Body of pancreas (tissue), 4 donors: ENCODE measurements at places on chromosomes 3 and 15.

GRCh38 chr3:42077785-42078184 lies 13.4 kb upstream of the TRAK1 start:
- DNase-seq = peak; percentile 3
- H3K27me3 ChIP-seq = no peaks in the 10 kb centered on the region
- no peak overlapping the region for H3K27ac ChIP-seq
- H3K4me3 ChIP-seq = no peak overlapping the region

DNA sequence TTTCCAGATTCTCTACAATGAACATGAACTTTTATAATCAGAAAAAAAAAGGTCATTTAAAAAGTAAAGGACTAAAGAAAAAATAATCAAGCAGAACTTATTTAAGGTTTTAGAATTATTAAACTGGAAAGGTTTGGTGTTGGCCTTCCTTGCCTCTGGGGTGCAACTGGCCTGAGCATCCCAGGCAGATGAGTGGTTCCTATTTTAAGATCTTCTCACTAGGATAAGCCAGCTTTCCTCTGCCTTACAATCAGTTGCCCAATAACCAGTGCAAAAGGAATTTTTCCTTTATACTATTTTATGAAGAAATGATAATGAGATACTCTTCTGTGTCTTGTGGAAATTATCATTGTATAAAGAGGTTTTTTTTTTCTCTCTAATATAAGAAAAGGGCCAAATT lies 56.6 kb downstream of the SEC22A start:
- no peak for DNase-seq
- no peak overlapping the region for H3K4me3 ChIP-seq
- H3K27me3 ChIP-seq = no peaks in the 10 kb centered on the region

DNA sequence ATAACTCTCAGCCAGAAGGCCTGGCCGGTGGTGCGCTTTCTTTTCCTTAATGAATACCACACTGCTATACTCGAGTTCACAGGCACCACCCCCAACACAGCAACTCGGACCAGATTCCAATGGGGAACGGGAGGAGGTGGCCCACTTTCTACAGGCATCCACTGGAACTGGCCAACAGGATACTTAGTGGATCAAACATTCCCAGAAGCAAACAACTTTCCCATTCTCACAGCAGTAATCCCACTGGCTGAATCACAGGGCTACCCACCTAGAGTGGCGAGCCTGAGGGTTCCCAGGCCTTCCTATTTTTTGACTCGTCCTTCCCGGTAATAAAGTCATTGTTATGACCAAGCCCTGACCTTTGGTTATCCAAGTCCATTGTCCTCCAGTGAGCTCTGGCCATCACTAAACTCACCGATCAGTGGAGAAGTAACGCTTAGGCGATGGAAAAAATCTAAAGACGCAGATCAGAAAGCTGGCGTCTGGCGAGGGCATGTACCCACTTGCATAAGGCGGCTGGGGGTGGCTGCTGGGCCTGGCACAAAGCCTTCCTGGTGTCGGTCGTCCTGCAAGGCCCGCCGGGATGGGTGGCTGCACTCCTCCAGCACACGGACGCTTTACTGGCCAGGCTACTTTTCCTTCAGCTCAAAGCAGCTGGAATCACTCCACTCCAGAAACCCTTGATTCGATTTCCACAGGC lies 1.2 kb downstream of the EOGT start:
- H3K27ac ChIP-seq = peak overlapping the region; percentile 93
- no peaks in the 10 kb centered on the region for H3K27me3 ChIP-seq
- peak; percentile 65 for DNase-seq
- no peaks in the 10 kb centered on the region for H3K36me3 ChIP-seq
- peak overlapping the region; percentile 66 for H3K4me3 ChIP-seq

- no peaks in the 10 kb centered on the region for H3K36me3 ChIP-seq
- no peaks in the 10 kb centered on the region for H3K27me3 ChIP-seq
- peaks cover 10% of the 10 kb centered on the region for H3K4me1 ChIP-seq
- DNase-seq = no peak
- H3K27ac ChIP-seq = no peak overlapping the region
Measured at GRCh38 chr3:196135693-196136639, 54.1 kb upstream of the TFRC start.

GRCh38 chr15:80384432-80384831 lies 19.8 kb upstream of the ARNT2 start:
- H3K27me3 ChIP-seq = no peaks in the 10 kb centered on the region
- no peak overlapping the region for H3K27ac ChIP-seq
- no peaks in the 10 kb centered on the region for H3K36me3 ChIP-seq
- no peaks in the 10 kb centered on the region for H3K4me1 ChIP-seq
- H3K4me3 ChIP-seq = no peak overlapping the region
- DNase-seq = no peak

GRCh38 chr3:166420071-166420470 lies 582.8 kb upstream of the BCHE start:
- no peaks in the 10 kb centered on the region for H3K36me3 ChIP-seq
- H3K4me3 ChIP-seq = no peak overlapping the region
- H3K27ac ChIP-seq = no peak overlapping the region
- no peaks in the 10 kb centered on the region for H3K27me3 ChIP-seq
- no peaks in the 10 kb centered on the region for H3K4me1 ChIP-seq

DNA sequence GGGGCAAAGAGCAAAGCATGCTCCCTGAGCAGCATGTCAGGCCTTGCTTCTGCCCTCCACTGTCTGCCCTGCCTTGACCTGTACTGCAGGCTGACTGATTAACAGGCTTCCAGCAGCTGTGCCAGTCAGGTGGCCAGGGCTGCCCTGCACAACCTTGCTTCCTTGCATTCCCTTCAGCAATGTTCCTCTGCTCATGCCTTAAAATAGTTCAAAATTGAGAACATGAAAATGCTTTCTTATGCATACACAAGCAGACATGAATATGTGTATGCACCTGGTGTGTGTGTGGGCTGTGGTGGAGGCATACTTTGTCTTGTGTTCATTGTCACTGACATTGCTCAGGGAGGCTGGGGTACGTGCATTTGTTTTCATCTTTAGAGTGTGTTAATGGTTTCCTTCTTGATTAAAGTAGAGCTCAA lies 1.2 kb upstream of the SLC22A13 start:
- H3K36me3 ChIP-seq = no peaks in the 10 kb centered on the region
- H3K27ac ChIP-seq = no peak overlapping the region
- no peak overlapping the region for H3K4me3 ChIP-seq
- no peak for DNase-seq
- no peaks in the 10 kb centered on the region for H3K27me3 ChIP-seq
- peaks cover 26% of the 10 kb centered on the region for H3K4me1 ChIP-seq

DNA sequence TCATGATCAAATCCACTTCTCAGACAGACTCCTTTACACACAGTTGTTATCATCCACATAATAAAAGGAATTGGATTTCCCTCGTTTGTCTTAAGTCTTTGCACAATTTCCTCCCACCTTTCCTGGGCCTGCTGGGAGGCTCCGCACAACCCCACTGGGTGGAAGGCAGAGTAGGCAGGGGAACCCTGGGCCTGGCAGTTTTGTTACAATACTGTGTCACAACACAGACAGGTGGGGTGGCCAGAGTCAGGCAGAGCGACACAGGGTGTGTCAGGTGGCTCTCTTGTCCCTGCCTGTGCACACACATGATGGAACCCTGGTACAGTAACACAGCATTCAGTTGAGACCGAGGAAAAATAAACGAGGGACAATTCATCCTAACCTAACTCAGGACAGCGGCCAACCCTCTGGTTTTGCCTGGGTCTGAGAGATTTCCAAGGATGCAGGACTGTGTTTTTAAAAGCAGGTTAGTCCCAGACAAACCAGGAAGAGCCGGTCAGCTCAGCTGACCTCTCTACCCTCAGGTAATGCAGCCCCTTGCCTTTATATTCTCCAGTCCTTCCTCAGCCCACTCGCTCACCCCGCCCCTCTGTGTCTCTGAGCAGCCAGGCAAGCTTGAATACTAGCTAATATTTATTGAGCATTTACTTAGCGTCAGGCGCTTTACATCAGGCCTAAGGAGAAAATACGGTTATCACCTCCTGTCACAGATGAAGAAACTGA lies 8.8 kb upstream of the FAM174B start:
- DNase-seq = no peak
- H3K4me3 ChIP-seq = no peak overlapping the region
- peaks cover 33% of the 10 kb centered on the region for H3K4me1 ChIP-seq
- no peak overlapping the region for H3K27ac ChIP-seq

- H3K4me3 ChIP-seq = no peak overlapping the region
- H3K4me1 ChIP-seq = peaks cover 32% of the 10 kb centered on the region
- no peaks in the 10 kb centered on the region for H3K36me3 ChIP-seq
- no peaks in the 10 kb centered on the region for H3K27me3 ChIP-seq
- DNase-seq = no peak
Measured at GRCh38 chr3:194079702-194080172, 56.2 kb upstream of the HES1 start.

GRCh38 chr3:23952646-23953045 lies 7.6 kb downstream of the NR1D2 start:
- H3K4me1 ChIP-seq = peaks cover 68% of the 10 kb centered on the region
- H3K36me3 ChIP-seq = no peaks in the 10 kb centered on the region
- H3K27ac ChIP-seq = no peak overlapping the region
- H3K27me3 ChIP-seq = no peaks in the 10 kb centered on the region
- DNase-seq = no peak
- no peak overlapping the region for H3K4me3 ChIP-seq

DNA sequence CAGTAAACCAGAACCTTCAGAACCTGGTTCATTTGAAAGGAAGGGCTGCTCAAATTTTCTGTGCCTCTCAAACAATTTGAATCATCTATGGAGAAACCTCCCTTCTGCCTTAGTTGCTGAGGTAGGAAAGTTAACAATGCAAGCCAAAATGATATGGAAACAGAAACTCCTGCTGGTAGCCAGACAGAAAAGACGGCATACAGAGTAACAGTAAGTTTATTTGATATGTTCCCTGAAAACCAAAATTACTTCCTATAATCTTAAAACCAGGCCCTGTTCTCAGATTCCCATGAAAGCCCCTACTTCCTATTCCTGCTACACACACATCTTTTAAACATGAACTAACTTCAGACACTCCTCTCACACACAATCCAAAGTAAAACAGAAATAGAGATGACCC lies 86.2 kb downstream of the TBC1D5 start:
- H3K4me3 ChIP-seq = no peak overlapping the region
- no peaks in the 10 kb centered on the region for H3K36me3 ChIP-seq
- H3K4me1 ChIP-seq = no peaks in the 10 kb centered on the region
- no peak for DNase-seq

DNA sequence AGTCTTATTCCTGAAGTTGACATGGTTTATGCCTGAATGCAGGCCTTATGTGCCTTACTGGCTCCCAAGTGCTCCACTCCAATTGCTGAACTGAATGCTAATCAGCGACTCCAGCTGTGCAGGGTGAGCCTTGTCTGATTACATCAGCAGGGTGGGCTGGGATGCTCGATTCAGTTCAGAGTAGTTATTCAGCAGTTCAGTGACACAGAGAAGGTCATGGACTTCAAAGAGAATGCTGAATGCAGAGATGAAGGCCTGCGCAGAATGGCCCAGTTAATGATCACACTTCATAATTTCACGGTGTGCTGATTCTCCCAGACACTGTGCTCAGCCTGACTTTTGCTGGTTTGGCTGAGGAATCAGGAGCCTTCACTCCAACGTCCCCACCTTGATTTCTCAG lies 63.6 kb downstream of the CLDN1 start:
- no peaks in the 10 kb centered on the region for H3K36me3 ChIP-seq
- H3K4me3 ChIP-seq = no peak overlapping the region
- no peaks in the 10 kb centered on the region for H3K27me3 ChIP-seq
- H3K4me1 ChIP-seq = no peaks in the 10 kb centered on the region
- no peak for DNase-seq
- no peak overlapping the region for H3K27ac ChIP-seq

- H3K4me1 ChIP-seq = no peaks in the 10 kb centered on the region
- H3K27ac ChIP-seq = no peak overlapping the region
- DNase-seq = no peak
- H3K27me3 ChIP-seq = no peaks in the 10 kb centered on the region
Measured at GRCh38 chr3:53376679-53377078, 29.3 kb upstream of the DCP1A start.

DNA sequence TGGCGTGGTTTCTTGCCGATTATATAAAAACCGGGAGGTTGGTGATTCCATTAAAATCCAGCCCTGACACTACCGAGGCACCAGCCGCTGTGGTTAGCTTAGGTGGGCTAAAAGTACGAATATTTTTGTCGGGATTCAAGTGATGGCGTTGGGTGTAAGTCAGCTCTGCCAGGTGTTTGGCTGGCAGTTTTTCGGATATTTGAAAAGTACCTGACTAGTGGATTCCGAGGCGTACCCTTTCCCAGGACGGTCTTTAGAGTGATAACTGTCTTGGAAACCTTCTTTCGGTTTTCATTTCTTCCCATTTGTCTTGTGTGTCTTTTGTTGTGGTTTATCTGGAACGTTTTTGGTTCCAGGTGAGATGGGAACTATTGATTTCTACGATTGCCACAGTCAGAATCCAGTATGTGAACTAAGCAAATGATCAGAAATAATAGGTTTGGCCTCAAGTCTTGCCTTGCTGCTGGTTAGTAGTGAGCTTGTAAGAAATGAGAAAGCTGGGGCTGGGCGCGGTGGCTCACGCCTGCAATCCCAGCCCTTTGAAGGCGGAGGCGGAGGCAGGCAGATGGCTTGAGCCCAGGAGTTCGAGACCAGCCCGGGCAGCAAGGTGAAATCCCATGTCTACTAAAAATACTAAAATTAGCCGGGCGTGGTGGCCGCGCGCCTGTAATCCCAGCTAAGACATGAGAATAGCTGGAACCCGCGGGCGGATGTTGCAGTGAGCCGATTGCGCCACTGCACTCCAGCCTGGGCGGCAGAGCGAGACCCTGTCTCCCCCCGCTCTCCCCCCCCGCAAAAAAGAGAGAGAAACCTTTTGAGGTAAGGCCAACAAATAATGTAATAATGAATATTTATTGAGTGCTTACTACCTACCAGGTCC lies 1.4 kb downstream of the FYTTD1 start:
- peak; percentile 40 for DNase-seq
- H3K27me3 ChIP-seq = no peaks in the 10 kb centered on the region
- peak overlapping the region; percentile 93 for H3K27ac ChIP-seq
- H3K36me3 ChIP-seq = no peaks in the 10 kb centered on the region
- H3K4me1 ChIP-seq = peaks cover 39% of the 10 kb centered on the region
- no peak overlapping the region for H3K4me3 ChIP-seq

DNA sequence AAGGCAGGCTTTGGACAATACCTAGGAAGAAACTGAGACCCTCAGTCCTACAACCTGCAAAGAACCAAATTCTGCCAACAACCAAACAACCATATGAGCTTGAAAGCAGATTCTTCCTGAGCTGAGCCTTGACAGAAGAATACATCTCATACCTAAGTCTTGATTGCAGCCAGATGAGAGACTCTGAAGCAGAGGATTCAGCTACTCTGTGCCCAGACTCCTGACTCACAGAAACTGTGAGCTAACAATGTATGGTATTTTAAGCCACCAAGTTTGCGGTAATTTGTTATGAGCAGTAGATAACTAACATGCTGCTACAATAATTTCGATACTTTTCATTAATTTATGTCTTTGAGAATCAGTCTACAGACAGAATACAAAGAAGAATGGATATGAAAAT lies 325.1 kb upstream of the CBLB start:
- no peaks in the 10 kb centered on the region for H3K27me3 ChIP-seq
- no peak for DNase-seq
- H3K27ac ChIP-seq = no peak overlapping the region

GRCh38 chr3:25658836-25659235 lies 5.9 kb downstream of the TOP2B start:
- no peak overlapping the region for H3K27ac ChIP-seq
- H3K27me3 ChIP-seq = no peaks in the 10 kb centered on the region
- no peaks in the 10 kb centered on the region for H3K36me3 ChIP-seq

- peak; percentile 27 for DNase-seq
- no peak overlapping the region for H3K4me3 ChIP-seq
- H3K27me3 ChIP-seq = no peaks in the 10 kb centered on the region
- H3K36me3 ChIP-seq = no peaks in the 10 kb centered on the region
Measured at GRCh38 chr3:169813757-169814517, 1.2 kb upstream of the LRRC34 start.

GRCh38 chr15:49370782-49371181 lies 52.3 kb upstream of the FGF7 start:
- H3K27me3 ChIP-seq = no peaks in the 10 kb centered on the region
- no peak for DNase-seq
- no peaks in the 10 kb centered on the region for H3K4me1 ChIP-seq
- no peak overlapping the region for H3K27ac ChIP-seq
- no peak overlapping the region for H3K4me3 ChIP-seq
- no peaks in the 10 kb centered on the region for H3K36me3 ChIP-seq
